ENCODE measurements at places on chromosomes 5 and 9.
A peak's percentile ranks its signal among the peaks of the same experiment; 100 is the strongest.

- no peak for DNase-seq
These were observed 664 bp upstream of the IGFBPL1 start for GRCh38 chr9:38424918-38425317.

GRCh38 chr5:107512029-107512428 is 158.7 kb downstream of the EFNA5 start:
- no peak for DNase-seq

GRCh38 chr9:72065076-72065475 is 4.7 kb upstream of the C9orf57 start:
- no peak for DNase-seq

- DNase-seq: no peak
These were observed 390.6 kb downstream of the DNAH5 start for GRCh38 chr5:13553896-13554295.

DNA sequence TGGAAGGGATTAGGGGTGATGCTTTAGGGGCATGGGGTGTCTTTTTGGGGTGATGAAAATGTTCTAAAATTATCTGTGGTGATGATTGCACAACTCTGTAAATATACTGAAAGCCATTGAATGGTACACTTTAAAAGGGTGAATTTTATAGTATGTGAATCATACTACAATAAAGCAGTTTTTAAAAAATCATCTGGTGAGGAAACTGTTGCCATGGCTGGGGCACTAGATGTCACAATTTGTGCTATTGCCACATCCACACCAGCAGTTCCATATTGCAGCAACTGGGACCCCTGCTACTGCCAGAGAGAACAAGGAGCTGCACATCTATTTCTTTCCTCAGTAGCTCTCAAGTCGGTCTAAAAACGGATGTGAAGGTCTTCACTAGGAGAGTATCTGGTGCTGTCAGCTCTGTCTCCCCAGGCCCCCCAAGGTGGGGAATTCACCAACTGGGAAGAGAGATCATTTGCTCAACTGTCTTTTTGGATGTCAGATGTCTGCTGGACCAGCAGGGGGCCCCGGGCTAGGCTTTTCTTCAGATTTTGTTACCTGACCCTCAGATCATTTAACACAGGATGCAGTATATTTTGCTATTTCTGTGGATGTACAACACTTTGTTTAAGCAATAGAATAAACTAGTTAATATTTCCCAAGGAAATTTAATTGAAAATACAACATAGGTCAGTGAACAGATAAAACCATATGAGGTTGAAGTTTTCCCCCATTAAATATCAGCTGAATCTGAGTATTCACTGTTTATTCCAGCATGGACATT is 13.2 kb downstream of the CMYA5 start:
- DNase-seq: peak; percentile 10

GRCh38 chr5:173775261-173776197 is 112.6 kb upstream of the CPEB4 start:
- DNase-seq: no peak

- no peak for DNase-seq
These were observed 9.3 kb upstream of the CCL21 start for GRCh38 chr9:34719021-34719768.

DNA sequence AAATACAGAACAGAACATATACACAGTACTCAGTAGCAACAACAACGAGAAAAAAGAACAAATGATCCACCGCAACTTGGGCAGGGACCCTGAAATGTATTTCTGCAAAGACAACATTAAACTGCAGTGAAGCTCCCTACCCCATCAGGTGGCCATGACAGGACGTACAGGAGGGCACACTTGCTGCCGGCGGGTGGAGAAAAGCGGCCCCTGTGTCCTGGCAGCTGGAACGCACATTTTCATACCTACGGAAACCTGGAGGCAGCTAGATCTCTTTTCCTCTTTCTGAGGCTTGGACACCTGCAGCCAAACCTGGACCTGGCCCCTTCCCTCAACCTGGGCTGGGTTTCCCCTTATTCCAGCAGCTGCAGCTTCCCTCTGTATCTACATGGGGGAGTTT is 42.2 kb upstream of the ZNF354B start:
- DNase-seq: no peak

GRCh38 chr9:1018121-1018520 is 32.0 kb upstream of the DMRT2 start:
- DNase-seq: no peak

DNA sequence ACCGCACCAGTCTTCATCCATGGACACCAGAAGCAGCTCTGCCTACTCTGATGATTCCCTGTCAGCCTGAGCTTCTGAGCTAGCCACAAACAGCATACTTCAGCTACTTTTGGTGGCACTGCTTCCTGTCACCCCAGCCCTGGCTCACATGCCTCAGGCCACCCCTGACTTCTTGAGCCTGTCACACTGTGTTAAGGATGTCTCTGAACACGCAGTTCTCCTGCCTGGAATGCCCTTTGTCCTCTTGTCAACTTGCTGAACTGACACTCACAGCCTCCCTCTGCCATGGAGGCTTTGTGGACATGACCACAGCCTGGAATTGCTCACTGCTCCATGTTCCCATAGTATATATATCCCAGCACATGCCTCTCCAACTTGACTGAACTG is 7.2 kb downstream of the MACROH2A1 start:
- no peak for DNase-seq

DNA sequence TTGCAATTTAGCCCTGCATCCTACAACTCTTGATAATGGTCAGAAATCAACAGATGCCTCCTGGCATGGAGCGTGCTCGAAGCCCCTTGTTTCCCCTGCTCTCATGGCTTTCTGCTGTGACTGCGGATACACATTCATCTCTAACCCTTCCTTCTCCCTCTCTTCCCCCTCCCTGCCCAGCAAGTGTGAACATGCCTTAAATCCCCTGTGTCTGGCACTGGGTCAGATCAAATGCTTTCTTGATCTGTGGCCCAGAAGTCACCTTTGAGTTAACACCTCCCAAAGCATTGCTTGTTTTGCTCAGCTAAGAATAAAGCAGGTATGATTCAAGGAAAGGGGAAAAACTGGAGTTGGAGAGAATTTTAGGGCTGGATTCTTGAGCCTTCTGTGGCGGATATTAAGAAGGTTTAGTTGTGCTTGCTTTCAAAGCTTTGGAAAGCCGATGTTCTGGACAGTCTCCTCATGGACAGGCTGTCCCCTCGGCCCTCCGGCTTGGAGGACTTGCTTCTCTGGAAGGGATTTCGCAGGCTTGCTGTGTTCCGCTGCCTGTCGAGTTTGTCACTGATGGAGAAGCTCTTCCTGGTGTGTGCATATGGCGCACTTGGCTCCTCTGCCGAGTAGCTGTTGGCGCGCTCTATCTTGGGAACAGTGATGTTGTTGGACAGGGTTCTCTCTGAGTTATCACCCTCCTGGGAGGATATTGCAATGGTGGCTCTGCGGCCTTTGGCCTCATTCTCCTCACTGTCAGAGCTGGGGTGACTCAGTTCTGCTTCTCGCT is 121.3 kb upstream of the KLF9 start:
- no peak for DNase-seq

GRCh38 chr9:93898502-93899426 is 56.4 kb downstream of the BARX1 start:
- no peak for DNase-seq

All from activated gamma-delta T cell treated with Interleukin-2 at 50 U/mL for 16 hours (primary cell).